ENCODE measurements at places on chromosomes 7 and 10.

DNA sequence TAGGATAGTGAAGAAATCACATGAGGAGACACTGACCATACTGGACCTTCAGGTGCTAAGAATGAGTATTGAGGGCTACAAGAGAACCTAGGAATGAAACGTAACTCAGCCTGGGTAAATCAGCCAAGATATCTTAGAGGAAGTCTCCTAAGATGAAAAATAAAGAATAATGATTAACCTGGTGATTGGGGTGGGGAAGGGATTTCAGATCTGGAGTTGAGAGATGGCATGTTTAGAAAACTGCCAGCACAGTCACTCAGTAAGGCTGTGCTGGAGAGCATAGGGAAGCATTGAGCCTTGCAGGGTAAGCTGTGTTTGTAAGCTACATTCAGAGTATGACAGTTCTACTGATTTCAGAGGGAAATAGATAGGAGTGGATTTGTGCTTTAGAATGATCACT, 1.9 kb upstream of the MALRD1 start:
- H3K27me3 ChIP-seq = no peaks in the 10 kb centered on the region
- no peak overlapping the region for H3K27ac ChIP-seq
- H3K36me3 ChIP-seq = no peaks in the 10 kb centered on the region
- no peak for DNase-seq
- H3K4me3 ChIP-seq = no peak overlapping the region
- H3K4me1 ChIP-seq = no peaks in the 10 kb centered on the region

- H3K36me3 ChIP-seq = no peaks in the 10 kb centered on the region
- no peak overlapping the region for H3K4me3 ChIP-seq
- DNase-seq = no peak
- H3K27ac ChIP-seq = no peak overlapping the region
- no peaks in the 10 kb centered on the region for H3K4me1 ChIP-seq
- no peaks in the 10 kb centered on the region for H3K27me3 ChIP-seq
Measured at GRCh38 chr7:14834883-14835282, 67.7 kb downstream of the DGKB start.

GRCh38 chr7:57789130-57789529, 339.2 kb downstream of the ZNF716 start:
- DNase-seq = no peak
- no peaks in the 10 kb centered on the region for H3K27me3 ChIP-seq
- no peak overlapping the region for H3K4me3 ChIP-seq
- no peaks in the 10 kb centered on the region for H3K4me1 ChIP-seq
- no peak overlapping the region for H3K27ac ChIP-seq

- no peak overlapping the region for H3K4me3 ChIP-seq
- H3K4me1 ChIP-seq = no peaks in the 10 kb centered on the region
- no peak for DNase-seq
- H3K27ac ChIP-seq = no peak overlapping the region
- H3K27me3 ChIP-seq = no peaks in the 10 kb centered on the region
- H3K36me3 ChIP-seq = no peaks in the 10 kb centered on the region
Measured at GRCh38 chr10:81135851-81136250, 598.1 kb downstream of the SH2D4B start.

- peaks cover 15% of the 10 kb centered on the region for H3K4me1 ChIP-seq
- H3K36me3 ChIP-seq = no peaks in the 10 kb centered on the region
- no peak overlapping the region for H3K27ac ChIP-seq
Measured at GRCh38 chr10:15367296-15368085, 3.6 kb downstream of the FAM171A1 start.

DNA sequence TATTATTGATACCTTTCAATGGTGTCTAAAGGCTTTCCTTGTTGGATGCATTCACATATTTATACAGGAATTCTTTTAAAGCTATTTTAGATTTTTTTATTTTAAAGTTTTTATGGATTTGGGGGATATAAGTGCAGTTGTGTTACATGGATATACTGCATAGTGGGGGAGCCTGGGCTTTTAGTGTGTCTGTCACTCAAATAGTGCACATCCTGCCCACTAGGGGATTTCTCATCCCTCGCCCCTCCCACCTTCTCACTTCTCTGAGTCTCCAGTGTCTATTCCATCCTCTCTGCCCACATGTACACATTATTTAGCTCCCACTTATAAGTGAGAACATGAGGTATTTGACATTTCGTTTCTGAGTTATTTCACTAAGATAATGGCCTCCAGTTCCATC, 154.0 kb upstream of the MKI67 start:
- DNase-seq = no peak
- no peaks in the 10 kb centered on the region for H3K36me3 ChIP-seq
- no peak overlapping the region for H3K27ac ChIP-seq
- peaks cover 48% of the 10 kb centered on the region for H3K27me3 ChIP-seq
- H3K4me3 ChIP-seq = no peak overlapping the region

- no peak overlapping the region for H3K4me3 ChIP-seq
- DNase-seq = no peak
- H3K36me3 ChIP-seq = peaks cover 8% of the 10 kb centered on the region
- H3K27me3 ChIP-seq = no peaks in the 10 kb centered on the region
Measured at GRCh38 chr7:130662426-130662825, 6.1 kb downstream of the COPG2 start.

DNA sequence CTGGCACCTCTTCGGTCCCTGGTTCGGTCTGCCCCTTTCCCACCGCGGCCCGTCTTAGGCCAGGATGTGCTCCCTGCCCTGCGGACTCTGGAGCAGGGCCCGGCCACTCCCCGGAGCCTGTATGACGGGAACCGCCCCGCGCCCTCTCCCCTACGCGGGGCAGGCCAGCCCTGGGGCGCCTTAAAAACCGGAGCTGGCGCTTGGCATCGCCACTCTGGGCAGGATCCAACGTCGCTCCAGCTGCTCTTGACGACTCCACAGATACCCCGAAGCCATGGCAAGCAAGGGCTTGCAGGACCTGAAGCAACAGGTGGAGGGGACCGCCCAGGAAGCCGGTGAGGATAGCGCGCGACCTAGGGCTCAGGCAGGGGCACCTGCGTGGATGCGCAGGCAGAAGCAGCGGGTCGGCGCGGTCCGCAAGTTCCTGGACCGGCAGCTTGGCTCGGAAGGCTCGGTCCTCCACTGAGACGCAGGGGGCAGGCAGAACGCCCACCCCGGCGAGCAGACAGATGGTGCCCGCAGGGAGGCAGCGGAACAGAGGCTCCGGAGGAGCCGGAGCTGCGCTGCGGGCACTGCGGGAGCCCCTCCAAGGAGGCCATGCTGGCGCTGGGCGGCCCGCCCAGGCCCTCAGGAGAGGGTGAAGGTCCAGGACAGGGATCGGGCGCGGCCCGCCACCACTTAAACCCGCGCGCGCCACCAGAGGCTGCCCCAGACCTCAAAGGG, at the start of gene ADIRF:
ADIRF (plus strand) TSS at position 212 of the 723 bp plus-strand sequence; CDS start at position 275, 63 bp downstream.
- peak within 1 kb of the TSS; percentile 95 for H3K27ac ChIP-seq
- no peaks in the 10 kb centered on the region for H3K27me3 ChIP-seq
- H3K4me3 ChIP-seq = peak within 1 kb of the TSS; percentile 79
